Hepatocyte (in vitro differentiated cells): ENCODE measurements at places on chromosomes 2 and 18.
A peak's percentile ranks its signal among the peaks of the same experiment; 100 is the strongest.

GRCh38 chr18:46397174-46397573 is 259.8 kb downstream of the LOXHD1 start:
- no peak overlapping the region for H3K27ac ChIP-seq
- no peak overlapping the region for H3K4me3 ChIP-seq
- peaks cover 6% of the 10 kb centered on the region for H3K4me1 ChIP-seq
- H3K36me3 ChIP-seq: no peaks in the 10 kb centered on the region
- H3K27me3 ChIP-seq: no peaks in the 10 kb centered on the region

DNA sequence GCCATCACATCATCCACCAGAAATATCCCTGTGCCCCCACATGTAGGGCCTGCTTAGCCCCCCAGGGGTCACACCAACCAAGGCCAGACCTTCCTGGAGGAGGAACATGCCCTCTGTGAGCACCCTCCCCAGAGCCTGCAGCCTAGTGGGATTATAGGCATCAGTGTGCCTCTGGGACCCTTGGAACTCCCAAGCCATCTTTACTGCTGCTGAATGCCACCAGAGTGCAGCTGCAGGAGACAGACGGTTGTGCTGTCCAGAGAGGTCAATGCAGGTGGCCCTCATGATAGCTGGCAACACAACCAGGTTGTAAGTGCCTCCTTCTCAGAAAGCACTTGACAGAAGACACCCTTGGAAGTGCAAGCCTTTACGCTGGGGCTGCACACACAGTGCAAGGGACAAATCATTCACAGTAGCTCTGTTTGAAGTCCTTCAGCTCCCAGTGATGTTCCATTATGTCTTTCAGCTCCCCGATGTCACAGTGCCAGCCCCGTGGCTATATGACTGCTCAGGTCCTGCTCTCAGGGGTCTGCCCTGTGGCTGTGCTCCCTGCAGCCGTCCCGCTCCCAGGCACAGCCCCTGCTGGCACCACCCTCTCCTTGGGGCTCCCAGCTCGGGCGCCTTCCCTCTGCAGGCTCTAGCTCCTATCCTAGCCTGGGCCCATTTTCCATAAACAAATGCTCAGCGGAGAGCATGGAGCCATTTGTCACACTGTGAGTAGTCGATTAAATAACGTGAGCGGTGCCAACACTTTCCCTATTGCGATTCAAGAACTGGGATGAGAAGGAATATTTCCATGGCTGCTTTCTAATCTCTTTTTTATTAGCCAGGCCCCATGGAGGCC is 65.1 kb downstream of the EDAR start:
- peaks cover 4% of the 10 kb centered on the region for H3K4me1 ChIP-seq
- no peak overlapping the region for H3K4me3 ChIP-seq
- no peaks in the 10 kb centered on the region for H3K36me3 ChIP-seq
- no peak overlapping the region for H3K27ac ChIP-seq

- H3K27me3 ChIP-seq: no peaks in the 10 kb centered on the region
- H3K36me3 ChIP-seq: no peaks in the 10 kb centered on the region
- H3K4me1 ChIP-seq: no peaks in the 10 kb centered on the region
- DNase-seq: no peak
Observed at GRCh38 chr2:220127876-220128275, 500.4 kb downstream of the SLC4A3 start.

DNA sequence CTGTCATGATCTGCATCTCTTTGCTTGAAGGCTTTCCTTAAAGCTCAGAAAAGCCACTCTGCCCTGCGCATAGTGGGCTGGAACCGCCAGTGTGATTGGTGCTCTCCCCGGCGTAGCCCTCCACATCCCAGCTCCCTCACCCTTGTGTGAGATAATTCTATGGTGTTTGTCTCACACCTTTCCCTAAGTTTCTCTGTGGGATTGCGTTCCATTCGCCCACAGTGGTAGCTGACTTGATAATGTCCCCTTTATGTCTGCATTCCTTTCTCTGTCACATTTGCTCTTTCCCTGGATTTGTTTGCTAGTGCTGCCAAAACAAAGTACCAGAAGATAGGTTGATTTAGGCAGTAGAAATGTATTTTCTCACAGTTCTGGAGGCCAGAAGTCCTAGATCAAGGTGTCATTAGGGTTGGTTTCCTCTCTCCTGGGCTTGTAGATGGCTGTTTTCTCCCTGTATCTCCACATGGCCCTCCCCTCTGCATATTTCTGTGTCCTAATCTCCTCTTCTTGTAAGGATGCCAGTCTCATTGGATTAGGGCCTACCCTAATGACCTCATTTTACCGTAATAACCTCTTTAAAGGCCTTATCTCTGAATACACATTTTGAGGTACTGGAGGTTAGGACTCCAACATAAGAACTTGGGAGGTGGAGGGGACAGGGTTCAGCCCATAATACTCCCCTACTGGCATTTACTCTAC is 7.4 kb upstream of the TMEM87B start:
- H3K27ac ChIP-seq: peak overlapping the region; percentile 37
- peaks cover 12% of the 10 kb centered on the region for H3K4me1 ChIP-seq
- no peaks in the 10 kb centered on the region for H3K36me3 ChIP-seq
- H3K27me3 ChIP-seq: no peaks in the 10 kb centered on the region
- H3K4me3 ChIP-seq: no peak overlapping the region

DNA sequence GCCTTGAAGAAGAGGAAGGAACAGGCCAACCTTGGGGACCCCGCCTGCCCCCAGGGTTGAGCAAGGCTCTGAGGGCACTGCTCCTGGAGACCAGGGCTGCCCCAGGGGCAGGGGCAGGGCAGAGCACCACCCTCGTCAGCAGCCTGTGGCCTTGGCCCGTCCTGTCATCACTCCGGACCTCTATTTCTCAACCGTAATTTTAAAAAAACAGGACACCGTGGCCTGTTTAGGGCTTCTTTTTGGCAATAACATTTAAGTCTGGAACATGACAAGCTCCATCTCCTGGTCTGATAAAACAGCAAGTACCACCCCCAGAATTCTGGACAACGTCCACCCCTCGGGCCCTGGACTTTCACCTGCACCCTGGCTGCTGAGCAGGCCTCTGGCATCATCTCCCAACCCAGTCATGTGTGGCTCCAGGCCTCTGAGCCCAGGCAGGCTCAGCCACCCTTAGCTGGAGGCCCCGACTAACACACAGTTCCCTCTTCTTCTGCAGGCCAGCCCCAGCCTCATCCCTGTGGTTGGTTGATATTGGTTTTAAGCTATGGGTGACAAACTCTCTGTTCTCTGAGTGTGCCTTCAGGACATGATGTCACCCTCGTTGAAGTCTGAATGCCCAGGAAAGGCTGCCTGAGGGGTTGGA is 22.6 kb upstream of the ID2 start:
- H3K36me3 ChIP-seq: no peaks in the 10 kb centered on the region
- no peak for DNase-seq
- no peak overlapping the region for H3K27ac ChIP-seq

DNA sequence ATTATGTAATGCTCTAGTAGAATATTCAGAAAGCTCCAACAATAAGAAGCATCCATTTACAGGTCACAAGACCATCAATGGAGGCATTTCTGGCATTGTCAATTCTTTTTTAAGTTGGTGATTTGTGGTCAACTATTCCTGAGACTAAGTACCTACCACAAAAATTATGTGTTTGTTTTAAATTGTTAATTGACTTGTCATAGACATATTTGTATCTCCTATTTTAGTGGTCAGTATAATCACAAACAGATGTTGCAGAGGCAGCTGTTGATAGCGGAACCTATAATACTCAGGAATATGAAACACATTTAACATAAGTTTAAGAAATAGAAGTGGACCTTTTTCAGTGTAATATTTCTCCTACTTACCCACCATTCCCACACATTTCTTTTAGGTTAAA is 430.1 kb downstream of the CCDC85A start:
- H3K27ac ChIP-seq: no peak overlapping the region
- H3K27me3 ChIP-seq: no peaks in the 10 kb centered on the region
- H3K4me3 ChIP-seq: no peak overlapping the region
- no peaks in the 10 kb centered on the region for H3K36me3 ChIP-seq
- no peak for DNase-seq

- H3K4me1 ChIP-seq: peaks cover 11% of the 10 kb centered on the region
- no peaks in the 10 kb centered on the region for H3K36me3 ChIP-seq
- no peaks in the 10 kb centered on the region for H3K27me3 ChIP-seq
- H3K27ac ChIP-seq: no peak overlapping the region
- no peak for DNase-seq
Observed at GRCh38 chr2:136217996-136218395, 100.0 kb upstream of the CXCR4 start.

- H3K27ac ChIP-seq: no peak overlapping the region
- no peak for DNase-seq
- H3K27me3 ChIP-seq: no peaks in the 10 kb centered on the region
- peaks cover 10% of the 10 kb centered on the region for H3K4me1 ChIP-seq
- no peaks in the 10 kb centered on the region for H3K36me3 ChIP-seq
- no peak overlapping the region for H3K4me3 ChIP-seq
Observed at GRCh38 chr2:206212673-206213513, 53.2 kb downstream of the EEF1B2 start.

- H3K4me1 ChIP-seq: no peaks in the 10 kb centered on the region
- no peak overlapping the region for H3K27ac ChIP-seq
Observed at GRCh38 chr2:105373344-105373781, 25.5 kb downstream of the FHL2 start.

- no peaks in the 10 kb centered on the region for H3K4me1 ChIP-seq
- peaks cover 3% of the 10 kb centered on the region for H3K27me3 ChIP-seq
- no peak overlapping the region for H3K4me3 ChIP-seq
- no peak overlapping the region for H3K27ac ChIP-seq
- no peaks in the 10 kb centered on the region for H3K36me3 ChIP-seq
Observed at GRCh38 chr2:21381421-21381820, 257.7 kb downstream of the TDRD15 start.

GRCh38 chr2:44599130-44599529 is 237.4 kb downstream of the CAMKMT start:
- no peaks in the 10 kb centered on the region for H3K27me3 ChIP-seq
- H3K36me3 ChIP-seq: no peaks in the 10 kb centered on the region
- H3K4me1 ChIP-seq: no peaks in the 10 kb centered on the region
- no peak overlapping the region for H3K4me3 ChIP-seq
- no peak overlapping the region for H3K27ac ChIP-seq
- no peak for DNase-seq

DNA sequence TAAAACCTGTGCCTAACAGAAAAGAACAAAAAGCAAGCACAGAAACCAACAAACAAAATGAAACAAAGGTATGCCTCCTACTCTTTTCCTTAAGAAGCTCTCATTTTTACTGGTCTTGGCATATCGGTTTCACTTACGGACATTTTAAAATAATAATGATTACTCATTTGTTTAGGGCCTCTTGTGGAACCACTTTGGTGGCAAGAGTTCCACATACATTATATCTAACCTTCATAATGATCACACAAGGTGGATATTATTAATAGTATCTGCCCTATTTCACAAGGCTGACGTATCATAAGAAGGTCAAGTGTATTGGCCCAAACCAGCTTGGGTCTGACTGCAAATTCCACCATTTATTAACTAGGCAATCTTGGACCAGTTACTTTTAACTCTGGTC is 304.7 kb downstream of the TCF4 start:
- no peak overlapping the region for H3K27ac ChIP-seq
- H3K4me1 ChIP-seq: no peaks in the 10 kb centered on the region
- no peak overlapping the region for H3K4me3 ChIP-seq
- no peaks in the 10 kb centered on the region for H3K36me3 ChIP-seq
- no peaks in the 10 kb centered on the region for H3K27me3 ChIP-seq

- no peak overlapping the region for H3K27ac ChIP-seq
- H3K4me3 ChIP-seq: no peak overlapping the region
- no peaks in the 10 kb centered on the region for H3K4me1 ChIP-seq
- no peaks in the 10 kb centered on the region for H3K27me3 ChIP-seq
- no peaks in the 10 kb centered on the region for H3K36me3 ChIP-seq
Observed at GRCh38 chr2:162729469-162729868, 109.1 kb downstream of the KCNH7 start.

DNA sequence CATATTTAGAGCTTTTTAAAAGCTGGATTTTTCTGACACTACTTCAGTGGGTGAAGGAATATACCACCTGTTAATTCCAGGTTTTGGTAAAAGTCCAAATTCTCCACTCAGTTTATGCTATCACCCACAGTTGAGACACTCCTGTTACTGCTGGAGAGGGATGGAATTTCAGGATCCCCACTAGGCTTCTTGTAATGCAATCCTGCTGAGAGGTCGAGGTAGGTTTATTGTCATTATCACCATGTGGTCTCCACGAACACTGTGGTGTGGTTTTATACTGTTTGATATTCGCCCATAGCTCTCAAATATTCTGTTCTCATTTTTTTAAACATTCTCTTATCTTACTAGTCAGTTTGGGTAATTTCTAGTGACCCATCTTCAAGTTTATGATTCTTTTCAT is 167.9 kb downstream of the CCDC102B start:
- DNase-seq: no peak
- H3K4me3 ChIP-seq: no peak overlapping the region
- H3K36me3 ChIP-seq: no peaks in the 10 kb centered on the region
- no peaks in the 10 kb centered on the region for H3K4me1 ChIP-seq

GRCh38 chr2:43209204-43209717 is 17.1 kb downstream of the ZFP36L2 start:
- peaks cover 12% of the 10 kb centered on the region for H3K4me1 ChIP-seq
- no peaks in the 10 kb centered on the region for H3K27me3 ChIP-seq
- H3K4me3 ChIP-seq: no peak overlapping the region
- no peaks in the 10 kb centered on the region for H3K36me3 ChIP-seq
- no peak for DNase-seq
- no peak overlapping the region for H3K27ac ChIP-seq

- H3K4me3 ChIP-seq: no peak overlapping the region
- DNase-seq: no peak
- H3K36me3 ChIP-seq: no peaks in the 10 kb centered on the region
- no peaks in the 10 kb centered on the region for H3K4me1 ChIP-seq
Observed at GRCh38 chr18:10194592-10194991, 259.8 kb upstream of the APCDD1 start.

- peaks cover 21% of the 10 kb centered on the region for H3K4me1 ChIP-seq
- no peak for DNase-seq
- no peak overlapping the region for H3K4me3 ChIP-seq
Observed at GRCh38 chr2:150571121-150571520, 83.7 kb upstream of the RND3 start.

DNA sequence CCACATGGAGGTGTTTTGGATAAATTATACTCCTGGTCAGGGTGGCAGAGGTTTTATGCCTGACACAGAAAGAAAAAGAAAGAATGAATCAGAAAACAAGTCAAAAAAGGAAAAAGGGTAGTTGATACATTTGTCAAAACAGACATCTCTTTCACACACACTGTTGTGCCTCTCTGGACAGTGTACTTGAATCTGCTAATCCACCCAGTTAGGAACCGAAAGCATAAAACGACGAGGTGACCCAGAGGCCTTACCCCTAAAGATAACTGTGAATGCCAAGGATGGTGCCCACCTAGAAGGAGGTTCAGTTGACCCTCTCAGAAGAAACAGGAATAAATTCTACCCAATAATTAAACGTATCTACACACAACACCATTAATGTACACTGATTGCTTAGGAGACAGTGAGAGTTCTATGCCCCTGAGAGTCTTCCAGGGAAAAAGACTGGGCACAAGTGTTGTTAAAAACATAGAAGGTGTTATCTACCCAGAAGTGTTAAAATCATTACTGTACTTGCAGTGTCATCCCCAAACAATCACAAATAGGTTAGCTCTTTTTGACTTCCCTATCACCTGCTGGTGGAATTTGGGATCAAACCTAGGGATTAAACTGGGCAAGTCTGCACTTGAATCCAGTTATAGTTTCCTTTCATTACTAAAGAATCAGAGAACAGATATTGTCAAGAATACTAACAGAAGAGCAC is 123.2 kb upstream of the DNAJC10 start:
- no peaks in the 10 kb centered on the region for H3K27me3 ChIP-seq
- no peak overlapping the region for H3K27ac ChIP-seq
- no peaks in the 10 kb centered on the region for H3K36me3 ChIP-seq

GRCh38 chr2:71157124-71157793 is 26.8 kb downstream of the MPHOSPH10 start:
- no peaks in the 10 kb centered on the region for H3K4me1 ChIP-seq
- DNase-seq: peak; percentile 81
- H3K36me3 ChIP-seq: no peaks in the 10 kb centered on the region
- H3K27me3 ChIP-seq: no peaks in the 10 kb centered on the region
- no peak overlapping the region for H3K4me3 ChIP-seq
- no peak overlapping the region for H3K27ac ChIP-seq
